ENCODE measurements at places on chromosomes 16 and 17.
A peak's percentile ranks its signal among the peaks of the same experiment; 100 is the strongest.

DNA sequence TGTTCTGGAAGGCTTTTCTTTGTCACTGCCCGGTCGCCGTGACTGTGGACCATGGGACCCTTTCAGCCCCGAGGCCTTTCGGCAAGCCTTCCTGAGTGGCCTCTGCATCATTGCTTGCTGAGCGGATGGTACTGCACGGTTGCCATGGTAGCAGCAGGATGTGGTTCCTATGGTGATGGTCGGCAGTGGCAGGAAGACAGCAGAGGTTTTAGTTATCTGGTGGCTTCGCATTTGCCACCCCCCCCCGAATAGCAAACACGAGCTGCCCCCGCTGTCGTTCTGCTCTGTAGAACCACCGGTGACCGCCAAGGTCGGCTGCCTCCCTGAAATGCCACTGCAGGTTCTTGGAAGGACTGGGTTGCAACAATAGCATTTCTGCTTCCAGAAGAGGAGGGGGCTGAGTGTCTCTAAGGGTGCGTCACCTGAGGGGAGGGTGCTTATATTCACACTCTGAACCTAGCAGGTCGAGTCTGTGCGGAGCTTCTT is 76.6 kb downstream of the CMIP start:
- peak; percentile 39 for DNase-seq

DNA sequence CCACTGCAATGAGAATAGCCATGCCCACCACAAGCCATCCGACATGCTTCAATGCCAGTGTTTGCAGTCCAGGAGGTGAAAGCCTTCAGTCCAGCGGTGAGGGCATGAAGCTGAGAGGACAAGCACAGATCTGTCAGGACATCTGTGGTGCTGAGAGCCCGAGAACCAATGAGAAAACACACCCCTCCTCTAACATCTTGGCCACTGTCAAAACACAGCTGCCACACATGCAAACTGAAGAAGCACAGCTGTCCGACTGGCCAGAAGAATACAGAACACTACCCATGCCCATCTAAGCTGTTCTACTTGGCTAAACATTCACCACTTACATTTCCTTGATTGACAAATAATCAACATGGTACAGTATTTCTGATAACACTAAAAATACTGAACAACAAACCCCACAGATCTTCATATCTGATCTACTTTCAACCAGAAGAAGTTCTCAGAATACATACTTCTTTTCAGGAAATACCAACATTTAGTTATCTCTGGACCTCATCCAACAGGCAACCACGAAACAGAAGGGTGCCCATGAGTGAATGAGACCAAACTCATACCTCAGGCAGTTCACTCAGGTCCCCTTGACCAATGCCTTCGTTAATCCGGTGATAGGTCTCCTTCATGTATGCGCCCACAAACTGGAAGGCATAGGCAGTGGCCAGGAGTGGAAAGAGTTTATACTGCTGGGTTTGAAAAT is 10.2 kb upstream of the FBF1 start:
- DNase-seq = no peak

DNA sequence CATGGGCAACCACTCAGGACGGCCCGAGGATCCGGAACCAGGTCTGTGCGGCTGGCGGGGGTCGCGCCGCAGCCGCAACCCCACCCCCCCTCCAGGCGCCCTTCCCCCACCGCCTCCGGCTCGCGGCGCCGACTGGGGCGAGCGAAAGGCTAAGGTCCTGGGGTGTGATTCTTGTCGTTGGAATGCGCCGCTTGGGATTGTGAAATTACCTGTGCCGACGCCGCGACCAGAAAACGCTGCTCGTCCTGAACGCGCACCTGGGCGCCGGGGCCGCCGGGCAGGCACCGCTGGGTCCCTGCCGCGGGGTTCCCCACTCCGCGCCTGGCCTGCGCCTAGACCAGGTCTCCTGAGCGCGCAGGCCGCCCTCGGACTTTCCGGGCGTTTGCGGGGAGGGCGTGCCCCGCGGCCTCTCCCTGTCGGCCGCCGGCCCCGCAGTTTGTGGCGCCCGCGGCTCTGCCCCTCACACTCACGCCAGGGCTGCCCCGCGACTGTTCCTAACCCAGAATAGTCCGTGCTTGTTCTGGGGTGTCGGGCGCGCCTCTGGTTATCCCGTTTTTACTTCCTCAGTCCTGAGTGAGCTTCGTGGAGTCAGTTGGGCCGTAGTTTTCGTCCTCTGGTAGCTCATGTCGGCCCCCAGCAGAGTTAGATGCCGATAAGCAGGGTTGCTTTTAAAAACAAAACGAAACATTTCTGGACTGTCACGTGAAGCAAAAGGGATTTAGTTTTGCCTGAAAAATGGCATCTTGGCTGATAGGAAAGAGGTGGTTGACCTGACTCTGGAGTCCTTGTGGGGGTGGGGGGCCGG is 147.2 kb downstream of the SPECC1 start:
- DNase-seq = peak; percentile 9

GRCh38 chr17:45791935-45792334 is 7.8 kb downstream of the CRHR1 start:
- DNase-seq = no peak

GRCh38 chr16:17213025-17213424 is 257.7 kb downstream of the XYLT1 start:
- DNase-seq = no peak

DNA sequence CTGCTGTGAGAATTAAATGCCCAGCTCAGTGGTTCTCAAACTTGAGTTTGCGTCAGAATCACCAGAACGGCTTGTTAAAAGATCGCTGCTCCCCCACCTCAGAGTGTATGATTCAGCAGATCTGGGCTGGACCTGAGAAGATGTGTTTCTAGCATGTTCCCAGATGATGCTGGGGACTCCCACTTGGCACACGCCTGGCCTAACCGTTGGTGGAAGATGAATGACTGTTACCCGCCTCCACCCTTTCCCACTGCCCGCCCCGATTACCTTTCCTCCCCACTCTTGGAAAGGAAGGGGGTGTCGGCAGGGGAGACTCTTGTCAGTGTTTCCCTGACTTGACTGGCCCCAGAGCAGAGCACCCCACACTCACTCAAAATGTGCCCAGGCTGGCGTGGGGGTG is 29.3 kb upstream of the ABCC3 start:
- DNase-seq = no peak

GRCh38 chr16:23501291-23501690 is 9.0 kb downstream of the GGA2 start:
- DNase-seq = no peak

DNA sequence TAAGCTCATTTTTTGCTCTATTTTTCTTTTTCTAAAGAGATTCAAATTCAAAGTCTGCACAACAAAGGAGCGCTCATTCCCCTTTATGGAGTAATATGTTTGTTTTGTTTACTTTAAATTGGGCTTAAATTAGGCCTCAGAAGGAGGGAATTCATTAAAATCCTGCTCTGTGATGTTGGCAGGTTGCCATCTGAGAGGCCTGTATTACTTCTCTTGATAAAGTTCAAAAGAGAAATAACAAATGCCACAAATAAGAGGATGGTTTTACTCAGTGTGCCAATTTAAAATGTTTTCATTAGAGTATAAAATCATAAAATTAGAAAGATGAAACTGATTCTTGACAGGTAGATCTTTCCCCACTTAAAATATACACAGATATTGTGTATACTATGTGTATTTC is 54.5 kb upstream of the HLF start:
- no peak for DNase-seq

- no peak for DNase-seq
Measured at GRCh38 chr17:66980896-66981295, 16.4 kb downstream of the CACNG4 start.

GRCh38 chr17:48262982-48263730 is 155.6 kb downstream of the SNX11 start:
- DNase-seq = no peak

DNA sequence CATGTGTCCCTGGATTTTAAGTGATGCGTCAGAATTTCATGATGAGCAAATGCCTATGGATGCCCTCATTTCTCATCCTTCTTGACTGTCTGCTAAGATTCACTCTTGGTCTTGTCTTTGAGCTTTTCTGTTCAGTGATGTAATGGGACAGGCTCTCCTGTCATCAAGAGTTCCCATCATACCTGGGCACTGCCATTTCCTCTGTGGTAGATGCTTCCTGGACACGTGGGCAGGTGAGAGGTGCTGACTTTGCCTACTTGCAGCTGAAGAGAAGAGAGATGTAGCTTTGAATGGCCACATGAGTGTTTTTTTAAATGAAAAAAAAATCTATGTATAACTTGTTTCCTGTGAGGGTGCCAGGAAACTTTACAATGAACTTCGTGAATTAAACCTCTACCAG is 557.7 kb downstream of the MAF start:
- DNase-seq = peak; percentile 7

DNA sequence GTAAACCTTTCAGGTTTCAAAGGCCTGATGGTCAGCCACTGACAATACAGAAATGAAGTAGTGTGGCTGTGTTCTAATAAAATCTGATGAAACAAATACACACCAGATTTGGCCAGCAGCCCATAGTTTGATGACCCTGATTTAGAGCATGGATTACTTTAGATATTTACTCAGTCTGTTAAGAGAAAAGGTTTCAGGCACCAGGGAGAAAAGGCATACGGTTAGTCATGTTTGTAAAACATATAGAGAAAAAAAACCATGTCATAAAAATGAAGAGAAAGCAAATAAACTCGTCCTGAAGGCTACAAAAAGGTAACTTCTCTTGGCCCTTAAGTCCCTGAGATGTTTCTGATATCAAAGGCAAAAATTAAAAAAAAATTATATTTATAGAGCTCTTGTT is 112.1 kb downstream of the ADAMTS18 start:
- no peak for DNase-seq

GRCh38 chr17:77437747-77438146 is 297.0 kb downstream of the SEC14L1 start:
- no peak for DNase-seq

GRCh38 chr17:63911041-63911635 is at the start of gene CSHL1:
TSS of gene CSHL1 (minus strand) at chr17:63911258. CDS start at chr17:63911196, 62 bp downstream.
- no peak for DNase-seq

DNA sequence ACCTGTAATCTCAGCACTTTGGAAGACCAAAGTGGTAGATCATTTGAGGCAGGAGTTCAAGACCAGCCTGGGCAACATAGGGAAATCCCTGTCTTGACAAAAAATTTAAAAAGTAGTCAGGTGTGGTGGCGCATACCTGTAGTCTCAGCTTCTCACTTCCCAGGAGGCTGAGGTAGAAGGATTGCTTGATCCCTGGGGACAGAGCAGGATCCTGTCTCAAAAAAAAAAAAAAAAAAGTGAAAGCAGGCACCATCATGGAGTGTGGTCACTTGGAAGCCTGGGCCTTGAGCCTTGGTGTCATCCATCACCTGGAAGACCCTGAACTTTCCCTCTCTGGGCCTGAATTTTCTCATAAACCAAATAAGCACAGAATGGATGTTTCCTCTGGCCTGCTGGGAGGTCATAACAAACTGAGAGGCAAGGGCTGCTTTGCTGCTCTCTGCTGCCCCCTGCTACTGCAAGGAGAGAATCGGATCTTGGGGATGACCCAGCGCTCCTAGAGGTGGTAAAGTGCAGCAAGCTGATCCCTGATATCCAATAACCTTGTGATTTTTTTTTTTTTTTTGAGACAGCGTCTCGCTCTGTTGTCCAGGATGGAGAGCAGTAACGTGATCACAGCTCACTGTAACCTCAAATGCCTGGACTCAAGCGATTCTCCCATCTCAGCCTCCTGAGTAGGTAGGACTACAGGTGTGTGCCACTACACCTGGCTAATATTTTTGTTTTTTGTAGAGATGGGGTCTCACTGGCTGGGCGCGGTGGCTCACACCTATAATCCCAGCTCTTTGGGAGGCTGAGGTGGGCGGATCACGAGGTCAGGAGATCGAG is 75.9 kb upstream of the RNU2-1 start:
- no peak for DNase-seq

GRCh38 chr17:62827746-62828485 is 19.8 kb upstream of the MARCHF10 start:
- no peak for DNase-seq

- no peak for DNase-seq
Measured at GRCh38 chr16:4680673-4681470, 12.5 kb upstream of the NUDT16L1 start.

- no peak for DNase-seq
Measured at GRCh38 chr17:76390003-76390421, 5.6 kb downstream of the SPHK1 start.

GRCh38 chr17:3003296-3004149 is 59.9 kb downstream of the OR1D5 start:
- no peak for DNase-seq

DNA sequence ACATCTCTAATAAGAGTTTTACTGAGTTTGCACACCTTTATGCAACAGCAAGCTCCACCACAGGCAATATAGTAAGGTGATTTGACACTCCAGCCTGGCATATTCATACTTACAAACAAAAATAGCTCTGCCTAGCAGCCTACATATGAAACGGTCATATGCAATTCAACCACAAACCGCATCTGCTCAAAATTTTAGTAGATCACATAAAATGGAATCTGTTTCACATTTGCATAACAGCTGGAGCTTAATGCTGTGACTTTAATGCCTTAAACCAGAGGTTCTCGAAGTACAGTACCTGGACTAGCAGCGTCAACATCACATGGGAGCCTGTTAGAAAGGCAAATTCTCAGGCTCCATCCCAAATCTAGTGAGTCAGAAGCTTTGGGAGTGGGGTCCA is 578.4 kb downstream of the CDH11 start:
- no peak for DNase-seq

- peak; percentile 31 for DNase-seq
Measured at GRCh38 chr16:28981517-28981916, 3.3 kb upstream of the LAT start.

DNA sequence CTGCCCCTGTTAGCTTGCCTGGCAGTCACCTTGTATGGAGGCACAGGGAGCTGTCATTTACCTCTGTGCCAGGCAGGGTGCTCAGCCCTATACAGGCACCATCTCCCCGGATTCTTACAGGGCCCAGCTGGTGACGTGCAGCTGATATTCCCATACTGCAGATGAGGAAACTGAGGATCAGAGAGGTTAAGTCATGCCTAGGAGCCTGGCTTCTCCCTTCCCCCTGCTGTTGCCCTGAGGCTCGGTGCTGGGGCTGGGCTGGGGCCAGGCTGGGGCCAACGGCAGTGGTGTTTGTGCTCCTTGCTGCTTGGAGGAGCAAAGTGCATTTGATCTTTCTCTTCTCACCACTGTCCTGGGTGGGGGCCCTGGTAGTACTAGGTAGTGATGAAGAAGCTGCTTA is 54.7 kb upstream of the IL34 start:
- no peak for DNase-seq

DNA sequence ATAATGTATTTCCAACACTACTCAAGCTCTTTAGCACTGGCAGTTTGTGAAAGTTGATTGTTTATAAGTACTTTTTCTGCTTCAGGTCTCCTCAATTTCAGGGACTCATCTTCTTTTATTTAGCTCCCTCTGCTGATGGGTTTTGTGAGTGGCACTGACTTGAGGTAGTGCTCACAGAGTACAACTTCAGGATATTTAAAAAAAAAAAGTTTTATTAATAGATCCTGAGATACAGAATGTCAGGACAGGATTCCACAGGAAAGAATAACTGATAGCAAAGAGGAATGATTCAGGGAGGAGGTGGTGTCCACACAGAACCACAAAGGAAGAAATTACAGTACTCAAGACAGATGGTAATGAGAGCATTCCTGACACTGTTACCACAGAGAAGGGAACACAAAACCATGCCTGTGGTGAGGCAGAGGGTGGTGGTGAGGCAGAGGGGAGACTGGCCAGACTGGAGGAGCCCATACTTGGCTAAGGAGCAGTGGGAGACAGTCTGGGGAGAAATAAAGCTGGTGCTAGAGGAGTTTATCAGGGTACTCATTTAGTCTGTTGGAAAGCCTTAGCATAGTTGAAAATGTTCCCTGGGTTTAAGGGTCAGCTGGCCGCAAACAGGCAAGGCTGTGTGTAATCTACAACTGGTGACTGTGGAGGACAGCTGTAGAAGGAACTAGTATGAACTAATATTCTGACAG is 63.7 kb downstream of the SPAG9 start:
- no peak for DNase-seq
